ENCODE measurements at places on chromosomes 5 and 9.

DNA sequence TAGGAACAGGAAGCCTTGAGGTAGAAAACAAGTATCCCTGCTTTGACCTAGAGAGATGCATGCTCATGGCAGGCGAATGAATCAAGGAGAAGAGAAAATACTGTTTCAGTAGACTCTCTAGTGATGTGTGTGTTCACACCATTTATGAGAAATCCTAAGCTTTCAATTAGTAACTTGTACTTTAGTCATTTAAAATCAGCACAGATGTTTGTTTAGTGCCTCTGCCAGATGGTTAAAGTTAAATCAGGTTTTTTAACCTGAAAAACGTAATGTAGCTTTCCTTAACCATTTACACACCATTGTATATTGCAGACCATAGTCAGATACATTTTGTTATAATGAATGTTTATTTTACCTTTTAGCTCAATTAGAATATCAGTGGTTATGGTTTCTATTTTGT, 5.0 kb downstream of the TJP2 start:
- no peak for DNase-seq

DNA sequence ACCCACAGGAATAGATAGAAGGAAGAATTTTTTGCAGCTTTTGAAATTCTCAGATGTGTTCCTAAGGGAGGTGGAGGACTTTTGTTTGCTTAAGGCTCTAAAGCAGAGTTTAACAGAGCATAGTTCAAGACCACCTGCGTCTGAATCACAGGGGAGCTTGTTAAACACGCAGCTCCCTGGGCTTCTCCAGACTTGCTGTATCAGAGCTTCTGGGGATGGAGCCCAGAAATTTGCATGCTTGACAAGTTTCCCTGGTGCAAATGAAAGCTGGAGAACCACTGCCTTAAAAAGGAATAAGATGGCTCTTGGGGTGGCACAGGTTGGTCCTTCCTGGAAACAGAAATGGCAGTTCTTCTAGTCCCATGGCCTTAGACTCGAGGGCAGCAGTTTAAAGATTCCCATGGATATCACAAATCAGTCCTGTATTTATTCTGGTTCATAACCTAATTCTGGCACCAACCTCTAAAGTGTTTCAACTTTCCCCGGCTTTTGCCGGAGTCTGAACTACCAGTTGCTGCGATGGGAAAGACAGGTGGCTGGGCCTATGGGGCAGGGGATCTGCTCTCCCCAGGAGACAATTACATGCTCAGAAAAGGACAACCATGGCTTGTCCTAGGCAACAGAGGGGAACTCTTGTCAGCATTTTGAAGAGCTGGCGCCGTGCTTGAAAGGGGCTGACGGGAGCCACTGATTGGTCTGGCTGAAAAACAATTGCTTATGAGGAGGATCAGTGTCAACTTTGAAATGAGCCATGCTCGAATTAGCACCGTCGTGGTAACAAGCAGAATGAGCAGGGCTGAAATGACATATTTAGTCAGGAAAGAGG, 599.6 kb downstream of the CCDC171 start:
- DNase-seq, result peak; percentile 37

GRCh38 chr9:91536211-91536691, 112.6 kb upstream of the NFIL3 start:
- peak; percentile 66 for DNase-seq

- DNase-seq, result no peak
These were observed 32.1 kb upstream of the TCF7 start for GRCh38 chr5:134082264-134082992.

DNA sequence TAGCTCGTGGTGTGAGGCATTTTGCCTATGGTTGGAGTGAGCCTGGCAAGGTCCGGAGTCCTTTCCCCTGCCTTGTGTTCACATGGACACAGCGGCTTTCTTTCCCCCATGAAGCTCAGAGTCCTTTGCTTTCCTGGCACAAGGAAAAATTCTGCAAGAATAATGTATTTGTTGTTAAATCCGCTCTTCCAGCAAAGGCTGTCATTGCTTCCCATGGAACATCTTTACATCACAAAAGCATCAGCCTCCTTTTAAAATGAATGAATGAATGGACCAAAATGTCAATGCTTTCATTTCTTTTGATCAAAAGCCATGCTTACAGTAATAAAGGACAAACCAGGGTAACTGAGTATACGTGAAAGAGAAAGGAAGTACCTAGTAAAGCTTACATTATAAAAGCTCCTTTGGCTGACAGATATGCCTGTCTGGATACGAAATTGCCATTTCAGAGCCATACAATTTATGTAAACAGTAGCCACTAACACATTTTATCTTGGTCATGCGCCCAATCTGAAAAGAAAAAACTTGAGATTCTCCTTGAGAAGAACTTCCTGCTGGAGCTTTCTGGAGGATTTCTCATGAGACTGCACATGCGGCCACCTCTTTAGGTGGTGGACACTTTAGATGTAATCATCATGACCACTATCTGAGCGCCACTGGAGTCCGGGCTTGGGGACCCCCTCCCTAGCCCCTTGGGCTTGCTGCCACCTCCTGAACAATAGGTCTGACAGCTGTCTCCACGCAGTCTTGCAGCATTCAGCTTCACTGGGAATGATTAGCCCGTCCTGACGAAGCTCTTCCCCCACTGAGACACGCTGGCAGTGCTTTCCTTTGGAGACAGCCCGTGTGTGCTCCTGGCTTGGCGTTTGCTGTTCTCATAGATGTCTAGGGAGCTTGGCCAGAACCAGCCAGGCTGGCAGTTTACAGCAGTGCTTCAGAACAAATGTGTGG, 355.9 kb downstream of the ADAMTS6 start:
- DNase-seq, result peak; percentile 22

DNA sequence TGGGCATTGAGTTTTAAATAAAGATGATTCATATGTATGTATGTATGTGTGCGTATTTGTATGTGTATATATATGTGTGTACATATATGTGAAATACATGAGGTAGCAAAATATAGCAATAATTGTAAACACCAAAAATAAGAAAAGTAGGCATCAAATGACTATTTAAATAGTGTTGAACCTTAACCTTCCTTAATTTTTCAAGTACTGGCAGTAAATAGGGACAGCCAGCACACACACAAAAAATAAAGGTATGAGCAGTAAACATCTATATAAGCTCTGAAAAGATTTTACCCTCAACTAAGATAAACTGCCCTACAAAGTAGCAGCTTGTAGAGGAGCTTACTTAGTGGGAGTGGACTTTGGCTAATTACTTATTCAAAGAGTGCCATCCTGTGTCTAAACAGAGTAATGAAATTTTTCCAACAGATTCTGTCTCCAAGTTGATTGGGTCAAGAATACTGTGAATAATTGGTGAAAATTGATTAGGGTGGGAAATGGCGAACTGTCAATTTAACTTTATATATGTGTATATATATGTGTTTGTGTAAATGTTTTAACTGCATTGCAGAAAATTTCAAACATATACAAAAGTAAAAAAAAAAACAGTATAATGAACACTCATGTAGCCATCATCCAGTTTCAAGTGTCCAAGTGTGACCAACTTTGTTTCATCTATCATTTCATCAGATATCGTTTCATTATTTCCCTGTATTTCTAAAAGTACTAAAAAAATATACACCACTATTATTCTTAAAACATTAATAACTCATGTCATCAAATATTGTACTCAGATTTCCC, 2.0 kb upstream of the ADAMTS6 start:
- peak; percentile 88 for DNase-seq

DNA sequence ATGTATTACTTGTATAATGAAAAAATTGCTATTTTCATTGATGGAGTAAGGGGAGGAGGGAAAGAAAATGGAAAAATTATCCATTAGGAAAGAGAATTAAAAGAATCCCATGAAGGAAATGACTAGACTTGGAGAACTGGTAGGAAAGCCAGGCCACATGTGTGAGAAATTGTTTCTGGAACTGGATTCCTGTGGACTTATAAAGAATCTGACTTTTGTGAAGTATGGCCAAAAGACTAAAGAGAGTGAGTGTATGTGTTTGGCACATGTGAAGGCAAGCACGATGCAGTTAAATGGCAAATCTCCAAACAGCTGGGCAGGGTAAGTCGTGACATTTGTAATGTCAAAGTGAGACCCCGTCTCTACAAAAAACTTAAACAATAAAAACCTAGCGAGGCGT, 89.4 kb downstream of the MTX3 start:
- DNase-seq, result no peak

Measured in choroid plexus epithelial cell (primary cell).